ENCODE measurements at places on chromosomes 11 and 22.

- no peak for DNase-seq
Measured at GRCh38 chr11:32149748-32150147, 58.9 kb downstream of the RCN1 start.

- DNase-seq: no peak
Measured at GRCh38 chr11:60809691-60810090, 24.6 kb downstream of the MS4A10 start.

DNA sequence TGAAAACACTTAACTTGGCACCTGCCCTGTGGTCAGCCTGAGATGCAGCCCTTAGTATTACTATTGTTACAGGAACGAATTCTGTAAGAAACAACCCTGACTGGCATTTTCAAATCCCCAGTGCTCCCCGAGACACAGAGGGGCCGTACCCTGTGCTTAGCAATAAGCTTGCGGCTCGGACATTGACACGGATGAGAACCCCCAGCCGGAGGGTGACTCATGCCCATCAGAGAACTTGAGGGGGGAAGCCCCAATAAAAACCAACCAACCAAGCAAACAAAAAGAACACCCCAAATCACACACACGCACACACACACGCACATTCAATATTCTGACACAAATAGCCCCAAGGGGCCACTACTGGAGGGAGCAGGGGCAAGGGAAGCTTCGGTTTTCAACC, 63.8 kb downstream of the SHISAL1 start:
- no peak for DNase-seq

DNA sequence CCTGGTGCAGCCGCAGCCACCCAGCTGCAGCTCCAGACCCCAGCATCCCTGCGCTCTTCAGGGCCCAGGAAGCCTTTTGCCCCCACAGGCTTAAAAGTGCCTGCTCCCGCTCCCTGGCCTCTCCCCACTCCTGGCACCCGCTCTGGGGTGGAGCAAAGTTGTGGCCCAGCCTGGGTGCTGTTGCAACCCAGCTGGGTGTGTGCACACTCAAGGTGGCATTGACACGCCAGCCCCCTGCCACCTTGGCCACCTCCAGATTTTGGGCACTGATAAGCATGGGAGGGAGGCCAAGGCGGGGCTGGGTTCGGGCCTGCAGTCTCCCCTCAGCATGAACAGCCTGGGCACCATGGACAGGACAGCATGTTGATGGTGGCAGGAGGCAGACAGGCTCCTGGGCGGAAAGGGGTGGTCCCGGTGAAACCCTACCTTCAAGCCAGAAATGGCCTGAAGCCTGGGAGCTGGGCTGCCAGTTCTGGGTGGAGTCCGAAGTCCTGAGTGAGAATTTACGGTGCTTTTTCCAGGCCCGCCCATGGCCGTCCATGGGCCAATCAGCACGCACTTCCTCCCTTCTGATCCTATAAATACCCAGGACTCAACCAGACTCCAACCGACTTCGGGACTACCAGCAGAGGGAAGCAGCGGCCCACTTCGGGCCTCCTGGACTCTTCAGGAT, 23.6 kb upstream of the RNASEH2C start:
- DNase-seq: no peak

- DNase-seq: no peak
Measured at GRCh38 chr11:70326365-70326811, 55.9 kb downstream of the PPFIA1 start.
